Stimulated activated CD4-positive, alpha-beta T cell treated with anti-CD3 and anti-CD28 coated beads, Interleukin-4, amount 100 ng/mL, for 1 hour (primary cell): ENCODE measurements at places on chromosomes 2 and 18.
A peak's percentile ranks its signal among the peaks of the same experiment; 100 is the strongest.

- DNase-seq: no peak
Observed at GRCh38 chr2:241848761-241849615, 9.7 kb downstream of the PDCD1 start.

GRCh38 chr2:136206613-136207012 is 88.7 kb upstream of the CXCR4 start:
- no peak for DNase-seq

GRCh38 chr18:45085916-45086624 is 405.4 kb downstream of the SETBP1 start:
- no peak for DNase-seq

DNA sequence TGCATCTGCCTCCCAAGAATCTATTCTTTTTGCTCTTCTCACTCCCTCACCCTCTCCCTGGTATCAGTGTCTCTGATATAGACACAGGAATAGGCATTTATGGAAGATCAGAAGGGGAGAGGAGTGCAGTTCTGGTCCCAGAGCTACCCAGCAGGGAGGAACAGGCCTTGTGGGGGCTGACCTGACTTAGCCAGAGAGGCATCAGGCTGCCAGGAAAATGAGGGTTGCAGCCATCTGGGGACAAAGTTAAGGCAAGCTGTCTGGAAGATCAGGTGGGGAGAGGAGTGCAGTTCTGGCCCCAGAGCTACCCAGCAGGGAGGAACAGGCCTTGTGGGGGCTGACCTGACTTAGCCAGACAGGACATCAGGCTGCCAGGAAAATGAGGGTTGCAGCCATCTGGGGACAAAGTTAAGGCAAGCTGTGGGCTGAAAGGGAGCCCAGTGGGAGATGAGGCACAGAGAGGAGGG is 69.9 kb upstream of the HK2 start:
- DNase-seq: no peak

DNA sequence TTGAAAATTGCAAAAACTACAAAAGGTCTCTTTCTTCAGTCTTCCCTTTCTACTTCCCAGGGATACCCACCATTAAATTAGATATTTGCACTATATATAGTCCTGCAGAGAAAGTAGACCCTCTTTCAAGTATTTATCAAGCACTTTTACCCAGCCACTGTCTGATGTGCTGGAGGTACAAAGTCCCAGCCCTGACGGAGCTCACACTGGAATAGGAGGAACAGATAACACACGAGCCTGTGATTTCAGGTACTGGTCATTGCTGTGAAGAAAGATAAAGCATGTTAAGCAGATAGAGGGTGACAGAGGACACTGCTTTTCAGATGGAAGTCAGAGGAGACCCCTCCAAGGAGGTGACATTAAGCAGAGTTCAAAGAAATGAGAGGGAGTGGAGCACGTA is 19.6 kb downstream of the SEC11C start:
- DNase-seq: no peak

DNA sequence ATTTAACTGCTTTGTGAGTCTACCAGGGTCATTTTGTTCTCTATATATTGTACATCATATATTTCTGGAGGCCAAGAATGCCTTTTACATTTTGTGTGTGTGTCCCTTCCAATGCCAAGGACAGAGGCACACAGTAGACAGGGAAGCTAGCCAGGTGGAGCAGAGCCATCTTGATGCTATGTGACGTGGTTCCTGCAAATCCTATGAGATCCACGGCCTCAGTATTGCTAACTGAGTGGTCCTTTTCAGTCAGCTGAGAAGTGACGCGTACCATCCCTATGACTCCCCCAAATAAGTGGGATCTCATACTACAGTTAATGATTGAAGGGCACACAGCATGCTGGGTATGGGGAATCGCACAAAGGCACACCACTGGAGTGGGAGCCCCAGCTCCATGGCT is 27.3 kb downstream of the CCDC141 start:
- no peak for DNase-seq

GRCh38 chr2:162256591-162256991 is 13.3 kb upstream of the FAP start:
- no peak for DNase-seq

- no peak for DNase-seq
Observed at GRCh38 chr2:27922842-27923241, 32.3 kb downstream of the BABAM2 start.

GRCh38 chr2:134261398-134262131 is 7.7 kb downstream of the MGAT5 start:
- DNase-seq: no peak

- DNase-seq: no peak
Observed at GRCh38 chr18:76905821-76906220, 83.5 kb downstream of the ZNF236 start.

DNA sequence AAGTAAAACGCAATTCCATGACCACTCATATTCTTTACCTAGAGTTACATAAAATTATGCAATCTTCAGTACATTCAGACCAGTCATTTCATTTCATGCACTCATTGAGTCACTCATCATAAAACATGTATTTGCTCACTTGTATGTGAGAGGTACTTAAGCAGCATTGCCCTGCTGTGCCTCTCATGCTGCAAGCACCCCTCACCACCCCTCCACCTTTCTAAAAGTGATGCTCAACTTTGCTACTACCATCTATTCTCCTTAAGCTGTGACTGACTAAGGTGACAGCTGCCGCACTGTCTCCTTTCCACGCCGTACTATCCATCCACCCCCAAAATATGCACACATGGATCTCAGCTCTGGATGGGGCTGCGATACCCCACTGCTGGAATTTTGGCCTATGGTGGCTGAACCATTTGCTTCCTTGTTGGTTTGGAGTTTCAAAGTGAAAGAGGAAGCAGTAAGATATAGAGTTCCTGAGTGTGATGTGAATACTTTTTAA is 7.2 kb downstream of the ARHGAP25 start:
- DNase-seq: no peak

DNA sequence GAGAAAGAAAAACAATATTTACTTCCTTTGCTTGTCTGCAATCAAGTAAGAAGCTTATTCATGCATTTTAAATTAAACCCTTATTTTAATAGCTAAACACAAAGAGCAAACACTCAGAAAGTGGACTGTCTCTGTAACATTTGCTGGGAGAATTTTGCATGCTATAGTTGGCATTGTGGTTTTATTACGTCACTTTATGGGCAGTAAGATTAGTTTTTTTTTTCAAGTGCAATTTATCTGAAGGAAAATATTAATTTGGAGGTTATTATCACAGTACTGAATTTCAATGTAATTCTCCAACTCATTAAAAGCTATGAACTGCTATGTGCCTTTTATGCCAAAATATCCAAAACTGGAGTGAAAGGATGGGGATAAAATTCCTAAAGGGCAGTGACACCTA is 103.3 kb downstream of the TMEFF2 start:
- no peak for DNase-seq

DNA sequence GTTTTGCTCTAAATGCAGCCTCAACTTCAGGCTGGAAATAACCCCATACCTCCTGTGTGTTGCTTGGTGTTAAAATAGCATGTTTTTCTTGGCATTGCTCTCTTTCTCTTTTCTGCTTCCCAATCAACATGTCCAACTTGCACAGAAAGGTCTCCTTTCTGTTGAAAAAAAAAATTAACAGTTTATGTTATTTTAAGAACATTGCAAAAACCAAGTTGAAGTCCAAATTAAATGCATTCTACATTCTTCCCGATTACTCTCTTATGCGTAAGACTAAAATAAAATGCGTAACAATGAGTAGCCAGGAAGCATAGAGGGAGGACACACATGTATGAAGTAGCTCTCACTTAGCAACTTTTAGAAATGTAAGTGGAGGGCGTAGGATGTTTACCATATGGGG is 1406.1 kb upstream of the NXPH2 start:
- DNase-seq: no peak

GRCh38 chr2:196176142-196176738 is 4.9 kb upstream of the STK17B start:
- peak; percentile 68 for DNase-seq

DNA sequence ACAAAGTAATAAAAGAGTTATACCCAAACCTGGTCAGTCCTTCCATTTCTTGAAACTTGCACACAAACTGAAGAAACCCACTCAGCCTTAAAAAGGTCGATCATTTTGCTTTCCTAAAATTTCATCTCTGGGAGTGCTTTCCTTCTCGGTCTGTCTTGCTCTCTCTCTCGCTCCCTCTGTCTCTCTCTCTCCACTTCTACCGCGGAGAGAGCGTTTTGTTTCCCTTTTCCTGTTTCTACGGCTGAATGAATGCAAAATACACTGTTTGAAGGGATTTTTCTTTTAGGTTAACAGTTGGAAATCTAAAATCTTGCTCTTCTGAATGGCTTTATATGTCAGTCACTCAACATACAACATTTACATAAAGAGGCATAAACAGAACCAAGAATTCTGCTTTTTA is 424.2 kb downstream of the TGIF1 start:
- DNase-seq: no peak
